ENCODE measurements at places on chromosomes 16 and 17.
A peak's percentile ranks its signal among the peaks of the same experiment; 100 is the strongest.

- DNase-seq, result peak; percentile 45
These were observed 235.2 kb downstream of the C16orf78 start for GRCh38 chr16:49608779-49609178.

DNA sequence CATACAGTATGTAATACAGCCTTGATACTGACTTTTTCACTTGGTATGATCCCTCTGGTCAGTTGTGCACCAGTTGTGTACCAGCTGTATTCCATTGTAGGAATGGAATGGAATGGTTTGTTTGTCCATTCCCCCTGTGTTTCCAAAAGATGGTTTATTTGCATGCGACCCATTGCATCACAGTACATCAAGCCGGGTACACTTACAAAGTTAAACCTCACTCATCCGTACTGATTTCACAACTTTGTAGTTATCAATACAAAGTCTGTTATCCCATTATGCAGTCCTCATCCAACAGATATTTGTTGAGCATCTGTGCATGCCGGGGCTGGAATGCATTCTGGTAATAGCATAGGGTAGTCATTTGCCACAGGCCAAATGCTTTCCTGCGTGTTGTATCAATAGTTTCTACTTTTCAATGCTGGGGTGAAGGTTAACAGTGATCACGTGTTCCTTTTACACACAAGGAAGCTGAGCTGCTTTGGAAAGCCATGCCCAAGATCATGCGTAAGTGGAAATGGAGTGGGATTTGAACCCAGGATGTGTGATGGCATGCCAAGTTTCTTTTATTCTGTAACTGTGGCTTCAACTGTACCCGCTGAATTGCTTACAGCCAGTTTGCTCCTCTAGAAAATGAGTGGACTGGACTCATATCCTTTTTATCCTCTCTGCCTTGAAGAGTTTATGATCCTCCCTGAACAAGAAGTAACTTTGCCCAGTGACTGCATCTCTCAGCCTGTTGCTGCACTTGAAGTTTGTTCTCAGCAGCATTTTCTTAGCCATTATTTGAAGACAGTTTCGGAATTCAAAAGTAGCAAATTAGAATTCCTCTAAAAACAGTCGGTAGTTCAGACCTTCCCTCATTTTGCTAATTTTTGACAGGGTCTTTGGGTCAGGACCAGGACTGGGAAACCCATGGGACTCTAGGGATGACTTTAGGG is 228.5 kb downstream of the CCDC182 start:
- DNase-seq, result no peak

- DNase-seq, result no peak
These were observed 81.2 kb downstream of the TOX3 start for GRCh38 chr16:52465711-52466267.

DNA sequence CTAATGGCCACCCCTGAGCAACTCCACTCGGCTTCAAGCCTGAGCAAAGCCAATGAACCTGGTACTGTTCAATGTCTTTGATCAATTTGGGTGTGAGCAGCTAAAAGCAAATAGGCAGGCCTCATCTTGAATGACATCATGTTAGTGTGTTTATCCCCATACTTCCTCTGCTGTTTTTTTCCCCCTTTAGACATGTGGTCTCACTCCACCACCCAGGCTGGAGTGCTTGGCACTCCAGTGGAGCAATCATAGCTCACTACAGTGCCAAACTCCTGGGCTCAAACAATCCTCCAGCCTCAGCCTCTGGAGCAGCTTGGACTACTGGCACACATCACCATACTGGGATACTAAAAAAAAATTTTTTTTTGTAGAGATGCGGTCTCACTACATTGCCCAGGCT is 75.4 kb downstream of the ARHGAP17 start:
- no peak for DNase-seq

- no peak for DNase-seq
These were observed 55.2 kb upstream of the SREBF1 start for GRCh38 chr17:17892009-17892408.

- no peak for DNase-seq
These were observed 405 bp upstream of the CBLN1 start for GRCh38 chr16:49281843-49282642.

GRCh38 chr17:9346296-9346926 is 229.2 kb downstream of the STX8 start:
- DNase-seq, result no peak

DNA sequence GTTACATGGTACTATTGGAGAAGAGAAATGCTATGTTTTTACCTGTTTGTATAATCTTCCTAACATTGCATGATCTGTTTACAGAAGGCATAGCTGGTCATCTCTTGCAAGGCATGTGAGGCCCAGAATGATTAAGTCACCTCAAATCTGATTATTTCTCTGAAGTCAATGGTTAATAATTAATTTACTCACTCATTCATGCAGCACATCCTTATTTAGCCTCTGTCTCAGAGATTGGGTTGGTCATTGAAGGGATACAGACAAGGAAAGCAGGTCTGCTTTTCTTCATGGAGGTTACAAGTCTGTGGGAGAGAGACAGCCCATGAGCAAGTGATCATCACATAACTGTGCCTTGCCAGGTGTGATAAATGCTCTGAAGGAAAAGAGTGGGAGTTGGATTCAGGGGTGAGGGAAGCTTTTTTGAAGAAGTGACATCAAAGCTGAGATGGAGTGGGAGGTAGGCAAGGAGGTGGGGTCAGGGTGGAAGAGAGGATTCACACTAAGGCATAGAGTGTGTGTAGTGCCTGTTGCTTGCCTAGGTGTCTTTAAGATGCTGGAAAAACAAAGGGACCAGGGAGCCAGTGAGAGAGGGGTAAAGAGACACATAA is 16.3 kb upstream of the RBFOX1 start:
- no peak for DNase-seq

- DNase-seq, result no peak
These were observed 96.5 kb downstream of the GOSR1 start for GRCh38 chr17:30573603-30574175.

- DNase-seq, result no peak
These were observed 30.2 kb upstream of the GUCY2D start for GRCh38 chr17:7972131-7972785.

All from coronary artery (tissue), 2 donors.